Ovary (tissue), 10 donors: ENCODE measurements at places on chromosomes 6 and 20. TPM values are rescaled to one million over a fixed set of nuclear protein-coding genes. Genes with fewer than 3 reads are reported as not detected.

- no peak for DNase-seq
- H3K4me1 ChIP-seq = no peaks in the 10 kb centered on the region
- H3K27ac ChIP-seq = no peak overlapping the region
- H3K4me3 ChIP-seq = no peak overlapping the region
- no peaks in the 10 kb centered on the region for H3K27me3 ChIP-seq
- no peaks in the 10 kb centered on the region for H3K36me3 ChIP-seq
Measured at GRCh38 chr6:135073756-135074393, 19.3 kb upstream of the HBS1L start.

GRCh38 chr20:24948939-24949679, at the start of gene CST7:
Gene CST7, plus strand, starts transcription at chr20:24949269. Its CDS starts 237 bp downstream, at chr20:24949506.
- H3K27me3 ChIP-seq = no peaks in the 10 kb centered on the region
- no peak within 1 kb of the TSS for H3K4me3 ChIP-seq
- no peak within 1 kb of the TSS for H3K27ac ChIP-seq
- DNase-seq = no peak
- H3K36me3 ChIP-seq = no peaks in the 10 kb centered on the region

DNA sequence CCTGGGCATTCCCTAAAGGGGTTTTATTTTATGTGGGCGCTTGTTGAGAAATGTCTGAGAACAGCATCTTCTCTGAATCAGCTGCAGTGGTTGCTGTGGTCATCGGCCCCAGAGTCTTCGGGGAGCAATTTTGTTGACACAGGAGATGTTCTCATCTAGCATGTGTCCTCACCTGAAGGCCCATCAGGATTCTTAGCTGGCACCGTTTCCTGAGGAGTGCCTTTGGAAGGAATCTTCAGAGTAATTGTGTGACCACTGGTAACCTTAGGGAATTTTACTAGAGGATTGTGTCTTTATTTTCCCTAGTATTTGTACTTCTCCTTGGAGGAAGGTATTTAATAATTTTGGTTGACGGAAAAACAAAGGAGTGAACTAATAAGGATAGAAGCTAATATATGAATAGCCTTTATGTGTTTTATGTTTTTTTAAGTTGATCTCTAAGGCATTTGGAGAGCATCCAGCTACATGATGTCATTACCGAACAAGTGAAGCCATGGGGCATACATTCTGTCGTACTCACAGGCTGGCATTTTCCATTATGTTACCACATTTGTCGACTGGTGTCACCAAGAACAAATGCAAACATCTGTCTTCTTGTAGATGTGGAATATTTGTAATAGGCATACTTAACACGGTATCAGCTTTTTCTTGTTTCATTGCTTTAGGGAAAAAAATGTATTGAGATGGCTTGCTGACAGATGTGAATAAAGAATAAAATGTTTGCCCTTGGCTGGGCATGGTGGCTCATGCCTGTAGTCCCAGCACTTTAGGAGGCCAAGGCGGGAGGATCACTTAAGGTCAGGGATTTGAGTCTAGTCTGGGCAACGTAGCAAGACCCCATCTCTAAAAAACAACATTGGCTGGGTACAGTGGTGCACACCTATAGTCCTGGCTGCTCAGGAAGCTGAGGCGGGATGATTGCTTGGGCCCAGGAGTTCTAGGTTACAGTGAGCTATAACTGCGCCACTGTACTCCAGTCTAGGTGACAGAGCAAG, 41.9 kb downstream of the TULP4 start:
- no peaks in the 10 kb centered on the region for H3K27me3 ChIP-seq
- DNase-seq = no peak
- no peaks in the 10 kb centered on the region for H3K4me1 ChIP-seq
- H3K4me3 ChIP-seq = no peak overlapping the region

GRCh38 chr6:80544976-80545722, 438.7 kb downstream of the BCKDHB start:
- H3K27me3 ChIP-seq = no peaks in the 10 kb centered on the region
- H3K27ac ChIP-seq = no peak overlapping the region
- no peak for DNase-seq
- no peaks in the 10 kb centered on the region for H3K36me3 ChIP-seq
- H3K4me3 ChIP-seq = no peak overlapping the region

DNA sequence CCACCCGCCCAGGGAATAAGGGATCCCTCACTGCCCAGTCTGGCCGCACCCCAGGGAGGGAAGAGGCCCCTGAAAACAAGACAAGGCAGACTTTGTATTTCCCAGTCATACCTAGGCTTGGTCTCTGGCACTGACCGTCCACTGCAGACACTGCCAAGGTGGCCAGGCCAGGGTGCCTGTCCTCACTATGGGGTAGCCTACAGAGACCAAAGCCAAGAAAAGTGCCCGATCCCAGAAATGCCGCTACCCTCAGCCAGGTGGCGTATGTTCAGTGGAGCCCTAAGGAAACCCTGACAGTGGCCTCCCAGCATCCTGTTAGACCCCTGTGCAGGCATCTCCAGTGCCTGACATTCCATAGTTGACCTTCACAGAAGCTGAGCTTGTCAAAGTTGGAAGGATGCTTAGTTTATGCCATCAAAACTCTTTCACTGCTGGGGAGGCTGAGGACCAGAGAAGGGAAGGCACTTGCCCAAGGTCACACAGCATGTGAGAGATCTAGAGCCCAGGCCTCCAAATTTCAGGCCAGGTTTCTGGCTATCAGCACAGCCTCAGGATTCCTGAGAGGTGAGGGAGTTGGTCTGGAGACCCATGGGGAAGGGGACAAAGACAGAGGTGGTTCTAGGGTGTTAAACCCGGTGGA, 2.5 kb downstream of the SCRT2 start:
- DNase-seq = no peak
- H3K36me3 ChIP-seq = no peaks in the 10 kb centered on the region
- H3K4me3 ChIP-seq = no peak overlapping the region
- peaks cover 5% of the 10 kb centered on the region for H3K4me1 ChIP-seq

DNA sequence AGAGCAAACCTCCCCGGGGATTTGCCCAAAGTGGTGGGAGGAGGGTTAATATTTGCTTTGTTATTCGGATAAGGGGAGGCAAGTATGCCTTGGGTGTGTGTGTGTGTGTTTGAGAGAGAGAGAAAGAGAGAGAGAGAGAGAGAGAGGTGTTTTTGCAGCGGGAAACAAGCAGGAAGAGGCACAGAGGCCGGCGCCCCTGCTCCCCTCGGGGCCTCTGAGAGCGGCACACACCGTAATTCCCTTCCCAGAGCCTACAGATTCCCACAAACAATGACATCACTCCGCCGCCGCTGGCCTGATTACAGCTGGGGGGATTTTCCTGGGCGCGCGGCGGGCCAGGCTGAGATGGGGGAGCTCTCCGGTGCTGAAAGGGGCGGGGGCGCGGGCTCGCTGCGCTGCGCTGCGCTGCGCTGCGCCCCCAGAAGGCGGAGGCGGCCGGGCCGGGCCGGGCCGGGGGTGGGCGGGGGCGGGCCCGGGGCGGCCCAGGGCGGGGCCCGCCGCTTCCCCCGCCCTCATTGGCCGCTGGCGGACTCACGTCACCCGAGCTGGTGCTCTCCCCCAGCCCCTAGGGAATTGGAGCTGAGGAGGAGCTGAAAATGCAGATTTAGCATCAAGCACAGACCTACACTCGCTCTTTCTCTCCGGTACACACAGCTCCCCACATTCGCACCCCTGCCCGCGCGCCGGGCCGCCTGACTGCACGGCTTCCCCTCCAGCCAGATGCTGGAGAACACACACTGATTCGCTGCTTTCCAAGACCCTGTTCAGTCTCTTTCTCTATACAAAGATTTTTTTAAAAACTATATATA, at the start of gene PCSK2:
PCSK2 (plus strand) TSS at position 631 of the 809 bp plus-strand sequence. CDS start 266 bp downstream, outside the sequence.
- peak; percentile 81 for DNase-seq
- H3K27ac ChIP-seq = no peak within 1 kb of the TSS
- H3K4me1 ChIP-seq = peaks cover 7% of the 10 kb centered on the region
- no peaks in the 10 kb centered on the region for H3K36me3 ChIP-seq
- H3K27me3 ChIP-seq = no peaks in the 10 kb centered on the region
- H3K4me3 ChIP-seq = peak within 1 kb of the TSS; percentile 36

DNA sequence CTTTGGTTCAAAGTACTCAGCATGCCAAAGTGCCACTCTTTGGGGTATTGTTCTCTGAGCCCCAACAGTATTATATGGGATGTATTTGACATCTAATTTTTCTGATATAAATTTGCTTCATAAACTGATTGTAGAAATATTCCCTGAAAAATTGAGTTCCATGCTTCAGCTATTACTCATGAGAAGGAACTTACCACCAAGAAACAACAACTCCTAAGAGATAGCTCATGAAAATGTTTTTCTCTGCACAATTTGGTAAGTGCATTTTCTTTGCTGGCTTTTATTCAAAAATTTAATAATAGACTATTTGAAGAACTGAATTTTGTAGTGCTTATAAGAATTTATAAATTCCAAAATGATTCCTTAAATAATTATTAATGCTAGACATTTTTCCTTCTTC, 12.8 kb upstream of the TPD52L1 start:
- H3K4me1 ChIP-seq = no peaks in the 10 kb centered on the region
- H3K36me3 ChIP-seq = no peaks in the 10 kb centered on the region
- no peak overlapping the region for H3K27ac ChIP-seq

The ZNF343 gene
- total RNA-seq = 5.2 TPM

DNA sequence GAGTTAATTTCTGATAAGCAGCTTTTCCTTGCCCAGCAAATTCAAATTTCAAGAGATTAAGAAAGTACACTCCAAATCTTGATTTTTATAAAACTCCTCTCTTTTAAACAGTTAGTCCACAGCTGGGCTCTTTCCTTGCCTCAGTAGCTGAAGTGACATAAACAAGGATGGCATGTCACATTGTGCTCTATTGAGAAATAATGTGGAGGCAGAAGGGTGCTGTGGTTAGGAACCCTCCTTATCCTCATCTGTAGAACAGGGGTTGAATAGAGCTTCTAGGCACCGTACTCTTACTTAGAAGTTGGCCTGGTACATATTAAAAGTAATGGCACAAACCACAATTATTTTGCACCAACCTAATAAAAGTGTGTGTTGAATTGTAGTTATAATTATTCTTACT, 70.3 kb downstream of the RSPO3 start:
- no peak overlapping the region for H3K4me3 ChIP-seq
- no peaks in the 10 kb centered on the region for H3K36me3 ChIP-seq
- no peak for DNase-seq

The ARMH2 gene
- not detected for total RNA-seq

GRCh38 chr6:3341467-3341866, 82.7 kb downstream of the PSMG4 start:
- H3K27ac ChIP-seq = no peak overlapping the region
- no peak for DNase-seq
- no peak overlapping the region for H3K4me3 ChIP-seq
- H3K27me3 ChIP-seq = no peaks in the 10 kb centered on the region

GRCh38 chr20:57709823-57710799, at the start of gene PMEPA1:
Gene PMEPA1, minus strand, starts transcription at chr20:57710015. Its CDS starts 433 bp downstream, at chr20:57709582.
- peaks cover 11% of the 10 kb centered on the region for H3K4me1 ChIP-seq
- DNase-seq = peak; percentile 97
- H3K36me3 ChIP-seq = no peaks in the 10 kb centered on the region
- H3K27me3 ChIP-seq = no peaks in the 10 kb centered on the region

The SLC26A8 gene
- total RNA-seq = not detected

DNA sequence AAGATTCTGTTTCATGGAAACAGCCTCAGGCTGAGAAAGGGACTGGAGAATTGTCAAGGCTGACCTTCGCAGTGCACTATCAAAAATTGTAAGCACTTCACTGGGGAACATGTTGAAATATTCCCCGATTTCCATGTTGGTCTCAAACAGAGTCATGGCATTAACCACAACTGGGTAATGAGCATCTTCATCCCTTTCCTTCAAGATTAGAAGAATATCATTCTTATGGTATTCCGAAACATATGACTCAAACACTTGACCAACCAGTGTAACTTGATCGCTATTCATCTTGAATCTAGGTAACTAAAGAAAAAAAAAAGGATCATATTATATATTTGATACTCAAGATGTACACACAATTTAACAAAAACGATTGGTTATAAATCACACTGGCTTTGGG, 3.5 kb downstream of the MCM9 start:
- H3K4me1 ChIP-seq = no peaks in the 10 kb centered on the region
- no peaks in the 10 kb centered on the region for H3K27me3 ChIP-seq
- no peaks in the 10 kb centered on the region for H3K36me3 ChIP-seq
- H3K27ac ChIP-seq = no peak overlapping the region
- no peak overlapping the region for H3K4me3 ChIP-seq
